ENCODE measurements at places on chromosomes 5 and 9.

DNA sequence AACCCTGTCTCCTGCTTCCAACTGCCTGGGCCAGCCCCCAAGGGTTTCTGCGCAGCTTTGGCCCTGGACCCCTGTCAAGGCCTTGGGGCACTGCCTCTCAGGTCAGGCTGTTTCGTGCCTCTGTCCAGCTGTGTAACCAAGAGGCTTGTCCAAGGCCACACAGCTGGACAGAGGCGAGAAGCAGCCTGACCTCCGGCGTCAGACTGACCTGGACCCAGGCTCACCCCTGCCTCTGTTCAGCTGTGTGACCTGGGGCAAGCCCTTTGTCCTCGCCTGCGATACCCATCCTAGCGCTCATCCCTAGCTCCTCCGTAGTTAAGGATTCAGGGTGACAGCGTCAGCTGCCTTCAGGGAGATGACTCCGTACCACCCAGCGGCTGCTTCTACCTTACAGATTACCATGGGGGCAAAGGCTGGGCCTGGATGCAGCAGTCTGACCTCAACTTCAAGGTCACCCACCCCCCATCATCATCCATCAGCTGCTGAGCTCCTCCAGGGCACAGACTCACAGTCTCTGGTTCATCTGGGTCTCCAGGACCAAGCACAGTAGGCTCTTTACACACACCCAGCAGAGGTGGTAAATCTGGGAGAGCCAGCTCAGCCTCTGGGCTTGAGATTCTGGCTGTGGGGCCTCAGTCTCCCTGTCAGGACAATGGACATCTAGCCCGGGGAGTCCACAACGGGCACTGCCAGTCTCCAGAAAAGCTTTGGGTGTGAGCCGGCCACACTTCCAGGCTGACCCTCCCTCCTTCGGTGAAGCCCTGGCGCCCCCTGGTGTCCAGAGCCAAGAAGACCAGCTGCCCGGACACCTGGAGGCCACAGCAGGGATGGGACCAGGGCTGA is 7.9 kb downstream of the AK1 start:
- peak; percentile 40 for DNase-seq

GRCh38 chr5:146894753-146895521 is 16.4 kb upstream of the PPP2R2B start:
- no peak for DNase-seq

- peak; percentile 83 for DNase-seq
Measured at GRCh38 chr9:104860263-104860662, 67.7 kb downstream of the ABCA1 start.

DNA sequence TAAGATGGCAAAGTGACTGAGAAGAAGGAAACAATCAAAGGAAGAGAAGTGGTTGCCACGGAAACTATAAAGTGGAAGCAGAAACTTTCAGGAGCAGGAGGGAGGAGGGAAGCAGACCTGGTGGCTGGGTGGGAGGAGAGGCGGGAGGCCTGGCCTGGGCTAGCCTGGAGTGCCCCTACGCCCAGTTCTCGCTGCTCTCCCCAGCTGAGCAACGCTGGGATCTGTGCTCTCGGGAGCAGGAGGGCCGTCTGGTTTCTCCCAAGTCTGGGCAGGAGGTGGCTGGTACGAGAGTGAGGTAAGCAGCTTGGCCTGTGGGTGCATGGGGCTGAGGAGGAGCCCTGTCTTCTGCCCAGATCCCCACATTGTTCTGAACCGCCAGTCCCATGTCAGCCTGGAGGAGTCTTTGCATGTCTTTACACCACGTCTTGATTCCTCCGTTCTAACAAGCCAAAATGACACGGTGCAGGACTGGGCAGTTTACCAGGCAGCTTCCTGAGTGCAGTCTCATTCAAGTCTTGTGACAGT is 15.0 kb upstream of the DAB2IP start:
- no peak for DNase-seq

GRCh38 chr5:15720515-15720914 is 220.5 kb downstream of the FBXL7 start:
- no peak for DNase-seq

DNA sequence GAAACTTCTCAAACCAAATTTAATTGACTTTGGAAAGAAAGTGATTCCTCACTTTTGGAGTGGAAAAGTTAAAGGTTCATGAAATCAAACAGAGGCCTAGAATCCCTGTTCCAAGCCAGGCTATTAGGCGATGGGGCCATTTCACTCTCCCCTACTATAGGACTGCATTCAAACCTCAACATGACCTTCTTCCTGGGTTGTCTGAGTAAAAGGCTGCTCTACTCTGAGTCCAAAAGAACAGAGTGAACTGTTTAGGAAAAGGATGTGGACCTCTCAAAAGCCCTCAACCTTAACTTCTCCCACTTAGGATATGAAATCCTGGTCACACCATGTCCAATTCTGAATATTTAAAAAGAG is 15.8 kb downstream of the C5orf52 start:
- DNase-seq: no peak

DNA sequence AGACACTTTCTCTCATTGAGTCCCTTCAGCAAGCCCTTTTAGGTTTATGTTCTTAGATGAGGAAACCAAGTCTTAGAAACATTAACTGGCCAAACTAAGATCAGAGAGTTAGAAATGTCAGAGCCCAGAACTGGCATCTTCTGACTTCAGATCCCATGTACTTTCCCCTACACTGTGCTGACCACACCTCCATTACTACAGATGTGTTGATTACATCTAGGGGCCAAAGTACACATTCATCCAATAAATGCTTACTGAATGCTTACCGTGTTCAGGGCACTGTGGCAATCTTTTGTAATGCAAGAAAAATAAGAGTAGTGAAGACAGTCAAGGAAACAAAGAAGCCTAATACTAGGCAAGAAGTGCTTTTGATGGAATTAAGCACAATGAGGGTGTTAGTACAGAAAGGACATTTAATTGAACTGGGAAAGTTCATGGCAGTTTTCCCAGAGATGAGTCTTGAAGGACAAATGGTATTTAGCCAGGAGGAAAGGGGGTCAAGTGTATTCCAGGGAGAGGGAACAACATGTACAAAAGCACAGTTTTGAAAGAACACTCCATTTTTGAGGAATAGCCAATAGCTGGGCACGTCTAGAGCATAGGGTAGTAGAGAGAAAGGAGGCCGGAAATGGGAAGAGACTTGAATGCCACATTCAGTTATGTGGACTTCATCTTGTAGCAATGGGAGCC is 89.7 kb upstream of the CDKN2B start:
- no peak for DNase-seq

DNA sequence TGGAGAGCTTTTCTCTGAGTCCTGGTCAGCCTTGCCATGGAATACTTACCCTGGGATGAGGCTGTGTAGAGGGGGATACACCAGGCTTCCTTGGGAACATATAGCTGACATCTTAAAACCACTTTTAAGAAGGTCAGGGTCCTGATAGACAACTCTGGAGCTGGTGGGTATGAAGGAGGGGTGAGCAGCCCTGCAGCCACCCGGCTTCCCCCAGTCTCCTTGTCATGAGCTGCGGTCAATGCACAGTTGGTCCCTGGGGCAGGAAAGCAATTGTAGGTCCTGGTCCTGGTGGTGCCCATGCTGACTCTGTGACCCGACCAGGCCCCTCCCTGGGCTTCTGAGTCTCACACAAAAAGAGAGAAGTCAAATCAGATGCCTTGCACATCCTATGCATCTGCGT is 63.6 kb downstream of the MRPL36 start:
- DNase-seq: no peak

DNA sequence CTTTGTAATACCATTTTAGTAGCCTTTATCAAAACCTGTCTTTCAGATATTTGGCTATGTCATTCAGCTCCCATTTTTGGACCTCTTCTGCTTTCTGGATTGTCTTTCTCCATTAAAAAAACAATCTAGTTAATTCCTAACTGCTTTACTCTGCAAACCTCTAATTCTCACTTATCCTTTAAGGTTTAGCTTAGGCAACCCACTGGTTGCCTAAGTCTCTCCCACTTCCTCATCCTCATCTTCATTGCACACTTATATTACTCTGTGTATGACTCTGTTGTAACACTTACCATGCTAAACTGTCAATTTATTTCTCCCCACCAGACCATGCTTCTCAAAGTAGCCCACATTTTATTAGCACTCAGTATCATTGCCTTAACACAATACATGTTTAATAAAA is 205.0 kb upstream of the DMRTA1 start:
- peak; percentile 9 for DNase-seq

DNA sequence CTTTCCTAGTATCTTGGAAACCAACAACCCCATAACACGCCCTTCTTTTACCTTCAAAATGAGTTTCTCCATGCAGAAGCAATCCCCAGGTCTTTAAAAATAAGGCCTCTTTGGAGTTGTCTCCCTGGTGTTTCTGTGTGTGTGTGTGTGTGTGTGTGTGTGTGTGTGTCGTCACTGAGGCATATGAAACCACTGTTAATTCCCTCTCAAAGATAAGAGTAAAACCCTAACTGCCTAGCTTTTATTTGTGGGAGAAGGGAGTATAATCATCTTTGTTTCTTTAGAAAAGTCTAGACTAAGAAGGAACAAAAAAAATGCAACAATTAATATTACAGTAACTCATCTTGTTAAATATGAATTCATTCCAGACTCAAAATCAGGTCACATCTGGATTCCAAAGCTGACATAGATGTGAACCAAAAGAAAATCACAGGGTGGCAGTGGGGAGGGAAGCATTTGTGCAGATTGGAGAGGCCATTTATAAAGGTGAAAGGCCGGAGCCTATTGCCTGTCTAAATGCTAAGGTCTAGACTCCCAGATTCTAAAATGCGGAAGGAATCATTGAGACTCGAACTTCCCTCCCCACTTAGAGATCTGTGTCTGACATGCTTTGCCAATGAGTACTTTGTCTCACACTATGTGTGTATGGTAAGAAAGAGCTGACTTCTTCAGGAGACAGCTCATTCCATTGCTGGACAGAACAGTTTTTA is 91.4 kb downstream of the ZNF366 start:
- DNase-seq: no peak

DNA sequence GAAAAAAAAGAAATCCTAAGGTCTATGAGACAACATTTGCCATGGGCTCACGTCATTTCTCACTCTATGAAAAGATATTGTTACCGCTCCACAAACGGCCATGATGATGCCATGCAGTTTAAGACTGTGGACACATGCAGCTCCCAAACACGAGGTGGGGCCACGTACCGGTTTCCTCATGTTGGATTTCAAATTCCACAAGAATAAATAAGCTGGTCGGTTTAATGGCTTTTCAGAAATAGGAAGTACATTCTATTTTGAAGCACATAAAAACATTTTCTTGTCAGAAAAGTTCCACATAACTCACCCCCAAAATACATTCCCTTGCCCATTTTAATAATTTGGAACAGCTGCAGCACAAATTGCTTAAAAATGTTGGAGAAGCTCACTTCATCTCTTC is 130.6 kb downstream of the MYO10 start:
- DNase-seq: no peak

GRCh38 chr5:109946610-109947009 is 256.9 kb downstream of the MAN2A1 start:
- no peak for DNase-seq

DNA sequence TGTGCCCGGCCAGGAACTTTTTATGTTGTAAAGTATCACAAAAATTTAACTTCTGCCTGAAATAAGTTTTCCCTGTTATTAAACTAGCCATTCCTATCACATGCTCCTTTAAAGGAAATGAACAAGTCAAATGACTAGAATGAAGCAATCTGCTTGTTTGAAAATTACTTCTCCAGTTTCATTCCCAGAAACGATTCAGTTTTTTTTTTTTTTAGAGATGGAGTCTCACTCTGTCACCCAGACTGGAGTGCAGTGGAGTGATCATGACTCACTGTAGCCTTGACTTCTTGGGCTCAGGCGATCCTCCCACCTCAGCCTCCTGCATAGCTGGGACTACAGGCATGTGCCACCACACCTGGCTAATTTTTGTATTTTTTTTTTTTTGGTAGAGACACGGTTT is 13.3 kb upstream of the GNG10 start:
- no peak for DNase-seq

DNA sequence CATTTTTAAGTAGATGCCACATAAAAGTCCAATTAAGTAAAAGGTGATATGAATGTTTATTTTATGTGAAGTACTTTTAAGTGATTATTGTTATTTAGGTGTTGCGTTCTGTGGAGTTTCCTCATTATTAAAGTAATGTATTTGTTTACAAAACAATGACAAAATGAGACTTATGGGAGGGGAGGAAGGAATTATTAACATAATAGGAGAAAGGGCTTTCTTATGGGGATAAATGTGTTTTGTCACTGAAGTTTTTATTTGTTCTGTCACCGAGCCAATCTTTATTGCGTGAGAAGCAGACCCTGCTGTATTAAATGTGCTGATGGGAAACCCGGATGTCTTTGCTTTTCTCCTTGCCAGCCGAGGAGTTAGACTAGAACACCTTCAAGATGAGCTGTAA is 44.5 kb downstream of the TRIO start:
- DNase-seq: no peak

GRCh38 chr5:17381932-17382331 is 116.1 kb upstream of the TAF11L2 start:
- DNase-seq: peak; percentile 32

GRCh38 chr5:29995154-29995553 is 1198.3 kb upstream of the CDH6 start:
- DNase-seq: no peak

DNA sequence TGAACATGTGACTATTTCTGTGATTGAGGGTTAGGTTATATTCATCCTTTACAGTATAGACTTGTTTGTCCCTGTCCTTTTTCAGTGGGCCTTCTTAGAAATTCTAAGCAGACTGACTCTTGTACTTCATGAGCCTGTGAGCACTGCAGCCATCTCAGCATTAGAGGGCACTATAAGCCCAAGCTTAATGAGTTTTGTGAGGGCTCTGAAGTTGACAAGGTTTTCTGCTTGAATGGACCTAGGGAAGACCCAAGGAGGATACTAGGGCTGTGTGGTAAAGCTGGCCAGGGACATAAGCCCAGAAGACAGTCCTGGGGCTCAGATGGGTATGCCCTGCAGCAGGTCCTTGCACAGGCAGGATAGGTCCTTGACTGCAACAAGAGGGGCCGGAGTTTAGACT is 126.5 kb downstream of the MRPS30 start:
- peak; percentile 41 for DNase-seq

GRCh38 chr9:34652602-34653000 is 616 bp downstream of the IL11RA start:
- DNase-seq: no peak
